Right lobe of liver (tissue), 6 donors: ENCODE measurements at places on chromosomes 5 and 9. TPM values are rescaled to one million over a fixed set of nuclear protein-coding genes. Genes with fewer than 3 reads are reported as not detected.

DNA sequence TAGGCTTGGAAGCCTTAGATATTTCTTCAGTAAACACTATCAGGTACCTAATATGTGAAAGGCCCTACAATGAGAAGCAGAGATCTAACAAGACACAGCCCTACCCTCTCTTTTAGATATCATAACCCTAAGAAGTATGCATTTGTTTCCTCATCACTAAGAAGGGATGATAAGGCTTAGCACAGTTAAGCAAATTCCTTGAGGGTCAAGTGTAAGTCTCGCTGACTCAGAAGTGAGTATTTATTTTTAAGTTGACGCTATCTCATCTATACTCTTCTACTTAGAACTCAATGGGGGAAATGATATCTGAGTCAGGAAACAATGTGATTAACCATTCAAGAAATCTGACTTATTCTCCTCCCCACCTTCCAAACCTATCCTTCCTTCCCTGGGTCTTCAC is 149.7 kb downstream of the ESM1 start:
- no peak overlapping the region for H3K4me3 ChIP-seq
- H3K36me3 ChIP-seq, result no peaks in the 10 kb centered on the region
- H3K27me3 ChIP-seq, result no peaks in the 10 kb centered on the region
- DNase-seq, result no peak
- H3K27ac ChIP-seq, result no peak overlapping the region
- no peaks in the 10 kb centered on the region for H3K4me1 ChIP-seq

Gene TAF11L10
- not detected for total RNA-seq

DNA sequence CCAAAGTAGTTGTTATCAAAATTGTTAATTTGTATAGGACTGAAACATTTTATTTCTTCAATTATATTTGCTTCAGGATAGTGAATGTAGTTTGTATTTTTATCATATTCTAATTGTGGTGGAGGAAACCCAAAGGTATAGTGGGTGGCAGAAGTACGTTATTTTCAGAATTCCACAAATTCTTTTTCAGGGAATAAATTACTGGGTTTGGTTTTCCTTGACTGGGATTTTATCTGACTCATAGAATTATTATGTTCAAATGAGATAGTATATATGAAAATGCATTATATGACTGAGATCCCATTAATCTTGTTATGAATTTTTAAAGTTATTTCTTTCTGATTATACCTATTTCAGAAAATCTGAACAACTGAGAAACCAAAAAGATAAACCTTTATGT is 73.7 kb downstream of the VPS13A start:
- no peaks in the 10 kb centered on the region for H3K4me1 ChIP-seq
- DNase-seq, result no peak
- no peak overlapping the region for H3K27ac ChIP-seq

DNA sequence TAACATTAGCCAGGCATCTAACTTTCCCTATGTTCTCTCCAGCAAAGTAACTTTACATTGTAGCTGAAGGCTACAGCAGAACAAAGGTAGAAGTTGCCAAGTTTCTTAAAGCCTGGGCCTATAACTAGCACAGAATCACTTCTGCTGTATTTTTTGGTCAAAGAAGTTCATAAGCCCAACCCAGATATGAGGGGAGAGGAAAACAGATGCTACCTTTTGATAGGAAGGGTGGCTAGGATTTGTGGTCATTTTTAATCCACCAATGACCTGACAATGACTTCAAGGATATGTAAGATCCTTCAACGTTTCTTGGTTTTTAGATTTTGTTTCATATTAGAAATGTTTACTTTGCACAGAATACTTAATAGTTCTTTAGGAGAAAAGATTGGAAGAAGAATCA is 64.2 kb upstream of the RANBP3L start:
- no peaks in the 10 kb centered on the region for H3K36me3 ChIP-seq
- H3K27me3 ChIP-seq, result no peaks in the 10 kb centered on the region
- H3K4me1 ChIP-seq, result no peaks in the 10 kb centered on the region
- H3K4me3 ChIP-seq, result no peak overlapping the region
- DNase-seq, result no peak

Gene BTNL3
- total RNA-seq, result not detected
